D721Med (cell line): ENCODE measurements at places on chromosomes 2 and 18.

GRCh38 chr2:201964631-201965206, 68.9 kb upstream of the FZD7 start:
- DNase-seq = no peak

DNA sequence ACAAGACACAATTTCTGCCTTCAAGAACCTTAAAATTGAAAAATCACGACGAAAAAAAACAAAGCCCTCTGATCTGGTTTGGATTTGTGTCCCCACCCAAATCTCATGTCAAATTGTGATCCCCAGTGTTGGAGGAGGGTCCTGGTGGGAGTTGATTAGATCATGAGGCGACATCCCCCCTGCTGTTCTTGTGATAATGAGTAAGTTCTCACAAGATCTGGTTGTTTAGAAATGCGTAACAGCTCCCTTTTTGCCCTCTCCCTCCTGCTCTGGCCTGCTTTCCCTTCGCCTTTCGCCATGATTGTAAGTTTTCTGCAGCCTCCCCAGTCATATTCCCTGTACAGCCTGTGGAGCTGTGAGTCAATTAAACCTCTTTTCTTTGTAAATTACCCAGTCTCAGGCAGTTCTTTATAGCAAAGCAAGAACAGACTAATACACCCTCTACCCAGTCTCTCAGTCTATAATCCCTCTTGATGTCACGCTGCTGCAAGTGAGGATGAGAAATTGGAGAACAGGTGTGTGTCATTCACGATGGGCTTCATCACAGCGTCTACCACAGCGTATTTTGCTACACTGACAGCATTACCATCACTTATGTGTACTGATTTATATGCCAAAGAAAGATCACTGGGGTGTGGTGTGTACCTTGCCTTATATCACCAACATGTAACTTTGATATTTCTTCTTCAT, 330.7 kb downstream of the MTX2 start:
- DNase-seq = no peak

DNA sequence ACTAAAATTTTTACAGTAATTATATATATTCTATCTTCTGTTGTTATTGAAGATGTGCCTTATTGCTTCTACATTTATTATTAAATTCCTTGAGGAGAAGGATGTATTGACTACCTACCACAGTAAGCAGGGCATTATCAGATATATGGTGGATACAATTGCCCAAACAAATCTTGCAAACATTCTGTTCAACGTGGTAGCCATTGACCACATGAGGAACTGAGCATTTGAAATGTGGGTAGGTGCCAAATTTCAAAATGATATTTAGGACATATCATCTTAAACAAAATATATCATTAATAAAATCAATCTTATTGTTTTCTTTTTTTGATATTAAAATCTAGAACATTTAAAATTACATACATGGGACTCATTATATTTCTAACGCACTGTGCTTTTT, 11.1 kb downstream of the SCN3A start:
- no peak for DNase-seq

- no peak for DNase-seq
Observed at GRCh38 chr2:16475586-16475985, 190.0 kb downstream of the CYRIA start.

DNA sequence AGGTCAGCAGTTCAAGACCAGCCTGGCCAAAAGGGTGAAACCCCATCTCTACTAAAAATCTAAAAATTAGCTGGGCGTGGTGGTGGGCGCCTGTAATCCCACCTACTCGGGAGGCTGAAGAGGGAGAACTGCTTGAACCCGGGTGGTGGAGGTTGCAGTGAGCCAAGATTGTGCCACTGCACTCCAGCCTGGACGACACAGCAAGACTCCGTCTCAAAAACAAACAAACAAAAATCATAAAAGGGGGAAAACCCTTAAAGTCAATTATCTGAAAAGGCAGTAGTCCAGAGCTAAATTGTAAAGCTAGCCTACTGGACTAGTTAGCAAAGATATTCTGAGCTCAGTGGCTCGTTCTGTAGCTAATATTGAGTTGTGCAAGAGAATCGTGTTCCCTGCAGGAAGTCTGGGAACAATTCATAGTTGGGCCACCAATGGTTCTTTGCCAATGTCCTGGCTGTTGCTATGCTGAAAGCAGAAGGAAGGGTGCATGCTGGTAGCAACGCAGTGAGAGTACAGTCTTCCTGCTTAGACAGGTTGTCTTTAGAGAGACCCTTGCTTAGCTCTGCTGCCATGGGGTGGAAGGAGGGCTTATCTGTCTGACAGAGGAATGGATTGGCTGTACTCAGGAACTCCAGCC, 4.3 kb downstream of the TGOLN2 start:
- DNase-seq = no peak

- DNase-seq = no peak
Observed at GRCh38 chr18:31057051-31057450, 14.5 kb upstream of the DSC3 start.

DNA sequence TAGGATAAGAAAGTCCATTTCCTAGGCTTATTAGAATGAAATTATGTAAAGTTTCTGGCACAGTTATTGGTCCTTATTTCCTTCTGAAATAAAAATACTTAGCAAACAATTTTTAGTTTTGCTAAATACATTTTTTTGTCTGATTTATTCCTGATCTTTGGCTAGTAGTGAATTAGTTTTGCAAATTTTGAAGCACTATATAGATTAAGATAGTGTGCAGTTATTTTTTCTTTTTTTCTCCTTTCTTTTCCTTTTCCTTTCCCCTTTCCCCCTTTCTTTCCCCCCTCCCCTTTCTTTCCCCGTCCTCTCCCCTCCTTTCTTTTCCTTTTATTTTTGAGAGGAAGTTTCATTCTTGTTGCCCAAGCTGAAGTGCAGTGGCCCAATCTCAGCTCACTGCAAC, 59.7 kb downstream of the BIRC6 start:
- no peak for DNase-seq

- DNase-seq = no peak
Observed at GRCh38 chr2:37377187-37377532, 32.7 kb downstream of the QPCT start.

GRCh38 chr2:88307817-88308216, 137.7 kb downstream of the THNSL2 start:
- no peak for DNase-seq

- DNase-seq = no peak
Observed at GRCh38 chr18:61308795-61309393, 24.3 kb upstream of the CDH20 start.

DNA sequence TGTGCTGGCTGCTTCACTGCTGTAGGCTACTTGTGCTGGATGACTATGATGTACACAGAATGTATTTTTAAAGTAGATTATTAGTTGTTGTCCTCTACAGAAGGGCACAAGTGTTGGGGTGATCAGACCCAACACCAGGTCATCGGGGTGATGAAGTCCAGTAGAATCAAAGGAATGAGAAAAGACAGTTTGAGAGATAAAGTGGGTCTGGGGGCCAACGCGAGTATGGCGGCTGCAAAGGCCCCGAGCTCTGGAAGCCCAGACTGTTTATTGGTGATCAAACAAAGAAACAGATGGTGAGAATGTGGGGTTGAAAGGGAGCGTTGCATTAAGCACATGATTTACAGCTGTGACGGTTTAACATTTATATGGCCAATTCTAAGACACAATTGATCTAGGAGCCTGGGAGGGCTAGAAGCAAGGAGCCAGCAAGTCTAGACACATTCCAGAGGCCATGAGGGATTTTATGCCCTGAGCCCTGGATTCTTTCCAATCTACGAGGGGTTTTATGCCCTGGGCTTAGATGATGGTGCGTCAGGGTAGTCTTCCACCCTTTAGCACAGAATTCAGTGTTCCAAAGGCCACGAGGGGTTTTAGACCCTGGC, 153.5 kb downstream of the AGPS start:
- no peak for DNase-seq

DNA sequence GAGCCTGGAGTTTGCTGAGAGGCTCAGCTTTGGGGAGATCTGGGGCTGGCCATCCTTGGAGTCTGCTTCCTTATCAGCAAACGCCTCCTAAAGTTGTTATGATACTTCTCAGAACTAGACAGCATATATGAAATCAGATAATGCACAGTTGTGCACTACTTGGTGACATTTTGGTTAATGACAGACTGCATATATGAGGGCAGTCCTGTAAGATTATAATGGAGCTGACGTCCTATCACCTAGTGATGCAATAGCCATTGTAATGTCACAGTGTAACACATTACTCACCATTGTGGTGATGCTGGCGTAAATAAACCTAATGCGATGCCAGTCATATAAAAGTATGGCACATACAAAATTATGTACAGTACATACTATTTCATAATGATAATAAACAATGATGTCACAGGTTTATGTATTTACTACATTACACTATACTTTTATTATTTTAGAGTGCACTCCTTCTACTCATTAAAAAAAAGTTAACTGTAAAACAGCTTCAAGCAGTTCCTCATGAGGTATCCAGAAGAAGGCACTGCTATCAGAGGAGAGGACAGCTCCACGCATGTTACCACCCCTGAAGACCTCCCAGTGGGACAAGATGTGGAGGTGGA, 298.1 kb upstream of the REV1 start:
- DNase-seq = no peak

- no peak for DNase-seq
Observed at GRCh38 chr18:79318142-79318673, 77.5 kb upstream of the NFATC1 start.

GRCh38 chr2:109129921-109130722, 1.1 kb downstream of the SH3RF3 start:
- no peak for DNase-seq

GRCh38 chr2:238101891-238102841, 2.0 kb downstream of the ESPNL start:
- DNase-seq = peak; percentile 28

- peak; percentile 68 for DNase-seq
Observed at GRCh38 chr2:221573430-221574230, 1.5 kb upstream of the EPHA4 start.

DNA sequence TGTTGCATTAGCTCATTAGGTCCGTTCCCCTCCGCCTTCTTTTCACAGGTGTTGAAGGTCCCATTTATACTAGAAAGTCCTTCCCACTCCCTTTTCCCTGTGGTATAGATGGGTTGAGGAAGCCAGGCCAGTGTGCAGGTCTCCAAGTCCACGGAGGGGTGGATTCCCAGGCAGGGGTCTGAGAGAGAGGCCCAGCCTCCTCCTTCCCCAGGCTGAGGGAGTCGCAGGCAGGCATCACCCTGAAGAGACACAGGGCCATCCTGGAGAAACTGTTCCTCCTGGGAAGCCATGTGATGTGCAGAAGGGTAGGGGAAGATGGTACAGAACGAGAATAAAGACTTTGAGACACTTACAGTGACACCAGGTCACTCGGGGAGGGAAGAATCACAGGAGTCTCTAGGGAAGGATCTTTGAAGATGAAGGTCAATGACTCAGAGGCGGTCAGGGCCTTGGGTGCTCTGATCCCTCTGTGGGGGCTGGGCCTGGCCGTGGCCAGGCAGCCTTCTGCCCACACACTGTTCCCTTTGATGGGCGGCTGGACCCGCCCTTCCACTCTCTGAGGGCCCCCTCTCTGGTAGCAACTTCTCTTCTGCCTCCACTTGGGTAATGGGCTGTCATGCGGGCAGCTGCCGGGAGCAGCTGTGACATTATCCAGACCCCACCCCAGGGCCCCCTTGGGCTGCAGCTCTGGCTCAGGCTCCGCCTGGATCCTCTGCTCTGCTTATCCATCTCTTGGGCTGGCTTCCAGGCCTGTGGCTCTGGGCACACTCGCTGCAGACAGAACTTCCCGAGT, 45.1 kb downstream of the RHOB start:
- no peak for DNase-seq

- DNase-seq = no peak
Observed at GRCh38 chr2:142682528-142682927, 194.9 kb upstream of the KYNU start.

GRCh38 chr2:241613017-241613780, 23.8 kb downstream of the THAP4 start:
- no peak for DNase-seq

- no peak for DNase-seq
Observed at GRCh38 chr18:58308463-58308862, 264.4 kb downstream of the NEDD4L start.

DNA sequence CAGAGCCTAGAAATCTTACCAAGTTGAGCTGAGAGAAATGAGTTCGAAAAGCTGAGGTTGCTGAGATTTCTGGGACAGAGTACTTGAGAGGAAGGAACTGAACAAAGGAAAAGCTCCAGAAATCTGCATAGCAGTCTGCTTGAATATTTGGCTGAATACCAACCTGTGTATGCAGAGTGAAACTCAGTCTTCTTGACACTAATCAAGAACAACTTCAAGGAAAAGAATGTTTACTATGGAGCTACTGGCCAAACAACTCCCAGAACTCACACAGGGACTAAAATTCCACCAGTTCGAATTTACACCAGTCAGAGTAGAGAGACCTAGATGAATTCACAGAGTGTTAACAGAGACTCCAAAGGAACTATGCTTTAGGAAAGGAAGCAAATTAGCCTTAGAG, 66.5 kb downstream of the USP37 start:
- DNase-seq = no peak

DNA sequence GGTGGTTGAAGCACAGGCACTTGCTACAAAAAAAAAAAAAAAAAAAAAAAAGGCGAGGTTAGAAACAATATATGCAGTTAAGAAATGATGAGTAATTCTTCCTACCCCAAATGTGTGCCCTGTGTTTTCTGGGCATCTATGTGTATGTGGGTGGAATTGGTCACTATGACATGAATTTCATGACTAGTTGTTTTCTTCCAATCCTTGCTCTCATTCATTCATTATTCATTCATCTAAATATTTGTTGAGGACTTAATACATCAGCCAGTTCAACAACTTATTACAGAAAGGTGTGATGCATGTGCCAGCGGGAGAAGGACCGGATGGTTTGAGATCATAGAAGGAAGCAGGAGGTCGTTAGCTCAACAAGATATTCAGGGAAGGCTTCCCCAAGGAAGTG, 8.3 kb upstream of the EGR4 start:
- DNase-seq = no peak

GRCh38 chr2:70161069-70161534, 29.7 kb downstream of the C2orf42 start:
- DNase-seq = no peak

DNA sequence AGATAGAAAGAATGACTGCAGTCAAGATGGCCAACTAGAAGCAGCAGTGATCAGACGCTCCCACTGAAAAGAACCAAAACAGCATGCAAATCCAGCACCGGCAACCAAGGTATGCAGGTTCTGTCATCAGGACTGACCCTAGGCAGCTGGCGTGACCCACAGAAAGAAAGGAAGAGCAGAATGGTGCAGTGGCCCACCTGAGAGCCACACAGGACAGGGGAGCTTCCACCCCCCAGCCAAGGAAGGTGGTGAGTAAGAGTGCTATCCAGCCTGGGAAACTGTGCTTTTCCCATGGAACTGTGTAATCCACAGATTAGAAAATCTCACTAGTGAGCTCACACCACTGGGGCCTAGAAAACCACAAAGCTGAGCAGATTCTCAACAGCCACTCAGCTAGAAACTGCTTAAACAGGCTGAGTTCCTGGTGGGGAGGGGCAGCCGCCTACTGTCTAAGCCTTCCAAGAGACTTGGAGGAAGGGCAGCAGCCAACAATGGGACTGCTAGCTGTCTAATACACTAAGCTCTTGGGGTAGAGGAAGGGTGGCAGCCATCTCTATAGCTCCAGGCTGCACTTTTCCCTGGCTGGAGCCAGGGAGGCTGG, 127.9 kb downstream of the EVA1A start:
- peak; percentile 12 for DNase-seq
